ENCODE measurements at places on chromosomes 16 and 17.

DNA sequence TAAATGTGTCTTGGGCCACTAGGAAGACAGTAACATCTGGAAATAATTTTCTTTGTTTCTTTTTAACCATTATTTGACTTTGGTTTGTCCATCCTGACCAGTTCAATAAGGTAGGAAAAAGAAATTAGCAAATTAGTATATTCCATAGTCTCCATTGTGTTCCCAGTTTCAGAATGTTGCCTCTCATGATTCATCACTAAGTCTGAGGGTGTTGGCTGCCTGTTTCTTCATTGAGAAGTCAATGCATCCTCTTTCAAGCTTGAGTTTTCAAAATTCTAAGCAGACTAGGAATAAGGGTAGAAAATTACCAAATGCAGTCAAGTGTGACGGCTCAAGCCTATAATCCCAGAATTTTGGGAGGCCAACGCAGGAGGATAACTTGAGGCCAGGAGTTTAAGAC, 41.9 kb downstream of the ZFHX3 start:
- no peak for DNase-seq

DNA sequence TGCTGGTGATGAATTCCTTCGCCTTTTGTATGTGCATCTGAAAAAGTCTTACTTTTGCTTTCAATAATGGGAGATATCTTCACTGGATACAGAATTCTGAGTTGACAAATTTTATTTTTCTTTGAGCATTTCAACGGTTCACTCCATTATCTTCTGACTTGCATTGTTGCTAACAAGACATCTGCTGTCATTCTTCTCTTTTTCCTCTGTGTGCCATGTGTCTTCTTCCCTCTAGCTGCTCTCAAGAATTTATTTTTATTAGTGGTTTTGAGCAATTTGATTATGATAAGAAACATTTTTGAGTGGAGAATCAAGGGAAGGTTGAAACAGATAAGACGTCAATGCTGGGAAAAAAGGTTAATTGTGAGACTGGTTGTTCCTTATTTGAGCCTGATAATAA, 471.8 kb downstream of the CDH13 start:
- no peak for DNase-seq

DNA sequence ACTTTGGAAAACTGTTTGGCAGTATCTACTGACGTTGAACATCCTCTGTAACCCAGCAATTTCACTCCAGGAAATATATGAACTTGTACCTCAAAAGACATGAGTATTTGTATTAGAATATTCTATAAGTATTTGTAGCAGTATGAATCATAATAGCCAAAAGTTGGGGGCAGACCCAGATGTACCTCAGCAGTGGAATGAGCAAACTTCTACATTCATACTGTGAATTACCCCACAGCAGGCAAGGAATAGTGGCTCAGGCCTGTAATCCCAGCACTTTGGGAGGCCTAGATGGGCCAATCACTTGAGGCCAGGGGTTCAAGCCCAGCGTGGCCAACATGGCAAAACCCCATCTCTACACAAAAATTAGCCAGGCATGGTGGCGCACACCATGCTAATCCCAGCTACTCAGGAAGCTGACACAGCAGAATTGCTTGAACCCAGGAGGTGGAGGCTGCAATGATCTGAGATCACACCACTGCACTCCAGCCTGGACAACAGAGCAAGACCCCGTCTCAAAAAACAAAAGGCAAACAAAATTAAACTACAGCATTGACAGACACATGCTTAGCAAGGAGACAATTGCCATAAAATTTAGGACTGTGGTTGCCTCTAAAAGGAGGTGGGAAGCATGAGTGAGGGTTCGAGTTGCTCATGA, 11.2 kb upstream of the HELZ start:
- no peak for DNase-seq

GRCh38 chr17:36717088-36717487, 115.7 kb downstream of the MRM1 start:
- DNase-seq, result no peak

GRCh38 chr17:6348891-6349290, 86.0 kb downstream of the AIPL1 start:
- DNase-seq, result no peak

- DNase-seq, result no peak
Observed at GRCh38 chr16:4664538-4665418, 28.6 kb upstream of the NUDT16L1 start.

DNA sequence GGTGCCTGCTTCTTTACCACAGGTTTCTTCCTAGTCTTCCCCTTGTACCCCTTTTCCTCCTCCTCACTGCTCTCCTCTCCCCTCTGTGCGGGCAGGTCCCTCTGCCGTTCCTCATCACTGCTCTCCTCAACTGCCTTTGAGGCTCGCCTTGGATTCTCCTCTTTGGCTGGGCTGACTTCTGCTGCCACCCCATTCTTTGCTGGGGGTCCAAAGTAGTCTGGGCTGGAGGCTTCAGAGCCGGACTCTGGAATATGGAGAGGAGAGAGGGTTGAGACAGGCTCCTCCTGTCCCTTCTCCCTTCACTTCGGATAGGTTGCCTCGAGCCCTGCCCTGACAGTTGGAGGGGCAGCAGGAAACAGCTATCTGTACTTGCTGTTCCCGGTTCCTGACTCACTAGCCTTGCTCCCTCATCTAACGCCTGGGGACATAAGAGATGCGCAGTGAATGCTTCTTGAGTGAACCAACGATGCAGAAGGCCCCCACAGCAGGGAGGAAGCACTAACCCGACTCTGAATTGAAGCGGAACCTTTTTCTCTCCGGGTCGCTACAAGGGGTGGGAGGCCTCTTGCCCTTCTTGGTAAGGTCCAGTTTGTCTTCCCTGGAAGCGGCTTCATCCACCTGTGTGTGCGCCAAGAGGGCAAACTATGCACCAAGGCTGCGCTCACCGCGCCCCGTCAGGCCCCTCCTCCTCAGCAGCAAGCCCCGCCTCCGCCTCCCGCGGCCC, 655 bp downstream of the HIRIP3 start:
- DNase-seq, result no peak

- DNase-seq, result no peak
Observed at GRCh38 chr17:76696763-76697701, 13.7 kb downstream of the MXRA7 start.

GRCh38 chr17:56290101-56290801, 137.0 kb downstream of the ANKFN1 start:
- no peak for DNase-seq

GRCh38 chr17:55167024-55167725, 97.6 kb upstream of the HLF start:
- DNase-seq, result no peak

GRCh38 chr17:30808785-30809286, 15.7 kb downstream of the CRLF3 start:
- no peak for DNase-seq

DNA sequence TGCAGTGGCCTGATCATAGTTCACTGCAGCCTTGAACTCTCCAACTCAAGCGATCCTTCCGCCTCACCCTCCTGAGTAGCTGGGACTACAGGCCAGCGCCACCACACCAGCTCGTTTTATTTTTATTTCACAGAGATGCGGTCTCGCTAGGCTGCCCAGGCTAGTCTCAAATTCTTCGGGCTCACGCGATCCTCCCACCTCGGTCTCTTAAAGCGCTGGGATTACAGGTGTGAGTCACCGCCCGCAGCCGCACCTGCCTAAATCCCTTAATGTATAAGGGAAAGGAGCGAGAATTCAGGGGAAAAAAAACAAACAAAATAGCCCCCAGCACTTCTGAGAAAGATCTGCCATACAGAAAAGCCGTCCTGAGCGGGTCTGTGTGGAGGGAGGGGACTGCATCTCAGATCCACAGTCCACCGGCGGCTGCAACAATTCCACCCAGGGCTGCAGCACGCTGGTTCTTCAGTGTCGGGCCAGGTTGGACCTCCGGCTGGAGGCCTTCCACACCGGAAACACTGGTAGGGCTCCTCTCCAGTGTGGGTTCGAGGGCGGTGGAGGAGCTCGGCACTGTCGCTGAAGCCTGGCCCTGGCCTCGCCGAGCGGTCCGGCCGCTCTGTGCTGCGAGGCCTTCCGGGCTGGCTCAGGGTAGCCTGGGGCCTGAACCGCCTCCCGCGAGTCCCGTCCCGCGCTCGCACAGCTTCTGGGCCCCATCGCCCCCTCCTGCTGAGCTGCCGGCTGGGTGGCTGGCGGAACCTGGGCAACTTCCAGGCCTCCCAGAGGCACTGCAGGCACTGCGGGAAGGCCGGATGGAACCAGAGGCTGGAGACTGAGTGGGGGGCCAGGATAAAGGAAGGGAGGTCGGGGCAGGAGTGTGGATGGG, 7.0 kb downstream of the ZNF843 start:
- DNase-seq, result no peak

GRCh38 chr16:28910086-28911031, 14.7 kb downstream of the RABEP2 start:
- DNase-seq, result no peak

DNA sequence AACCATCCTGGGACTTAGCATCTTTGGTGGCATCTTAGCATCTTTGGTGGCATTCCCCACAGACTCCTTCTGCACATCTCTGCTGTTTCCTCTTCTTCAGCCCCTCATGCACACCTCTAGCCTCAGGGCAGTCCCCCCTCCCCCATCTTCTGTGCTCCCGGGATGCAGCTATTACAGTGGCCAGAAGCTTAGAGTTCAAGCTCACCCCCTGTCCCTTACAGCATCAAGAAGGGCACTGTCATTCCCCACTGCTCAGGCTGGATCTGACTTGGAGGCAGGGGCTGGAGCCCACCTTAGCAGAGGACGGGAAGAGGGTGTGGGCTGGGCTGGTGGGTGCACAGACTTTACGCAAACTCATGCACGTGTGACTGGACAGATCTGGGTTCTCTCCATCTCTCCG, 650 bp downstream of the EPN3 start:
- no peak for DNase-seq

DNA sequence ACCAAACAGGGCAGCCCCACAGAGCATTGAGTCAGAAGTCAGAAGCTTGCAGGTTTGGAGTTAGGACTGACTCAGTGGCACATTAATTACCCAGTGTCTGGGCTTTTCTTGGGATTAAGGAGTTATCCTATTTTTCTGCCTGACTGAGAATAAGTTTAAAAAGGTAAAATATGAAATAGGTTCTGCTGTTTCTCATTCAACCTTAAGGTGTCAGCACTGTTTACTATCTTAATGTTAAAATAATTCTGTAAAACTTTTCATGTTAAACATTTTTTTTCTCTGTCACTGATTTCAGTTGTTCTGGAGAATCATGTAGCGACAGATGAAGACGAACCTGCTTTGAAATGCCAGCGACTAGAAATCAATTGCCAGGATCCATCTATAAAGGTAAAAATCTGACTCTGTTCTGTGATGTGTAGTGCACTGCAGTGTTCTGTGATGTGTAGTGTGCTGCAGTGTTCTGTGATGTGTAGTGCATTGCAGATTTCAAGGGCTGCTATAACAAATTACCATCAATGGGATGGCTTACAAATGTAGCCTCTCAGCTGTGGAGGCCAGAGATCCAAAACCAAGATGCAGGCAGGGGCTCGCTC, 128.0 kb downstream of the LAT start:
- no peak for DNase-seq

DNA sequence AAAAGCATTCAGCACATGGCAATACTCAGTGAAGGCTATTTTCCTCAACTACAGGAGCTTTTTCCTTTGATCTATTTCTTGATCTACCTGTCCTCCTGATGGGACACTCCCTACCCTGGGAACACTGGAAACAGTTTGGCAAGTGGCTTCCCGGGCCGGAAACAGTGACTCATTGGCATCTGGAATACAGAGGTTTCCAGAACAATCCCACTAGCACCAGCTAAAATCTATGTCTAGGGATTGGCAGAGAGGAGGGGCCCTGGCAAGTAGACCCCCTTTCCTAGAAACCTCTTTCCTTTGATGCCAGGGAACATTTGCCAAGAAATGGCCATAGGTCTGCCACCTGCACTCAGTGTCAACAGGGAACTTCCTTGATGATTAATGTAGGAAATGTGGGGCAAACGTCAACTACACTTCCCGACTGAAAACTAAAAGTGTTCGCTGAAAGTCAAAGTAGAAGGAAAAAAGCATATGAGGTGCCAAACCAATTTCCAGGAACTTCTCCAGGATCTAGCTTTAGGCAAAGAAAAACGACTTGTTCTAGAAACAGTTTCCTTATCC, 30.4 kb upstream of the FBXW10B start:
- DNase-seq, result no peak

- no peak for DNase-seq
Observed at GRCh38 chr16:77169650-77170236, 21.2 kb upstream of the MON1B start.

GRCh38 chr17:13534946-13535345, 66.8 kb downstream of the HS3ST3A1 start:
- no peak for DNase-seq

DNA sequence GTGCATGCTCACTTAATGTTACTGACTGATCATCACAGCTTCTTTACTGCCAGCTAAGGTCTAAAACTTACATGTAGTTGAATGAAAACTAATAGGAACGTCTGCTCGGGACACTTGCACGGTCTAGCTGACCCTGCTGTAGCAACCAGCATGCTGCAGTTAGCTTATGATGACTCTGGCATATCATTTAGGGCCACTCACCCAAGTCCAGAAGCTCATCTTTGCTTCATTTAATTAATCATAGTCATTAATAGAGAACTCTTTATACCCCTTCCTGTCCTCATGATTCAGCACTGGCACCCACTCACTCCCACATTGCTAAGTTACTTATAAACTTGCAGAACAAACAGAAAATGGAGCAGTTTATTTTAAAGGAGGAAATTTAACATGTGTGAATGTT, 136.3 kb downstream of the NLK start:
- DNase-seq, result no peak

GRCh38 chr17:30970831-30971567, at the start of gene RNF135:
RNF135 (plus strand) TSS chr17:30971039; CDS start chr17:30971074, 35 bp downstream.
- DNase-seq, result no peak

DNA sequence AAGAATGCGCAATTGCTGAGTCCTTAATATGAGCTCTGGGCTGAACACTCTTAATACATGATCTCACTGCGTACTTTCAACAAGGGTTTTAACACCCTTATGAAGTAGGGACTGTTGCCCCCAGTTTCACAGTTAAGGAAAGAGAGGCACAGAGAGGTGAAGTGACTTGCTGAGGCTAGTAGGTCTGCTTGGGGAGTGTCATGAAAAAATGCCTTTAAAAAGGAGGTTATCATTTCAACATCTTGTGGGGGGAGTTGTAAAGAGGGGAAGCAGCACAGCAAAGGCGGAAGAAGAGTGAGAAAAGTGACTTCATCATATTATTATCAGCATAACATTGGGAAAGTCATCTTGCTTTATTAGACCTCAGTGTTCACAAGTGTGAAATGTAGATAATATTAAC, 2.1 kb downstream of the CCL4L2 start:
- no peak for DNase-seq

DNA sequence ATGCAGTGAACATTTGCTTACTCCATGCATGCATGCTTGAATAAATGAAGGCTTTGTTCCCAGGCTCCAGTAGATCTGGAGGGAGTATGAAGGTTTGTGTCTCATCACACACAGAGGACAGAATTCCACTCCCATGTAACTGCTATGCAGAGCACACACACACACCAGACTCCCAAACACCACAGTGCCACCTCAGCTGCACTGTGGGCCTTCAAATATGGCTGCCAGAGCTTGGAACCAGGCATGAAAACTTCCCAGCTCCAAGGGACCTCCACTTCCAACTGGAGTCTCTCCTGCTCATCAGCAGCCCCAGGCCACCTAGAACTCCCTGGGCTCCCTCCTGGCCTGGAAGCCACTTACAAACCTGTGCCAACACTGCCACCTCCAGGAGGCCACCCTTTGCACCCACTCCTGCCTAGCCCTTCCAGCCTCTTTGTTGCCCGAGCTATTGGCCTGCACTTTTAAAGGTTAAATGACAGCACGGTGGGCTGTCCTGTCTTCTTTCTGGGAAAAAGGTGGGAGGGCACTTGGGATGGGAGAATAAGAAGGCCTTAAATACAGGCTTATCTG, 151.2 kb downstream of the ZNF423 start:
- no peak for DNase-seq

GRCh38 chr17:41648411-41649195, 24.2 kb upstream of the KRT17 start:
- peak; percentile 23 for DNase-seq

GRCh38 chr17:75845933-75846691, 1.9 kb upstream of the UNC13D start:
- no peak for DNase-seq
